ENCODE measurements at places on chromosomes 13 and 19.
A peak's percentile ranks its signal among the peaks of the same experiment; 100 is the strongest.

GRCh38 chr19:18467978-18468377 lies 30.0 kb upstream of the ISYNA1 start:
- DNase-seq: no peak

DNA sequence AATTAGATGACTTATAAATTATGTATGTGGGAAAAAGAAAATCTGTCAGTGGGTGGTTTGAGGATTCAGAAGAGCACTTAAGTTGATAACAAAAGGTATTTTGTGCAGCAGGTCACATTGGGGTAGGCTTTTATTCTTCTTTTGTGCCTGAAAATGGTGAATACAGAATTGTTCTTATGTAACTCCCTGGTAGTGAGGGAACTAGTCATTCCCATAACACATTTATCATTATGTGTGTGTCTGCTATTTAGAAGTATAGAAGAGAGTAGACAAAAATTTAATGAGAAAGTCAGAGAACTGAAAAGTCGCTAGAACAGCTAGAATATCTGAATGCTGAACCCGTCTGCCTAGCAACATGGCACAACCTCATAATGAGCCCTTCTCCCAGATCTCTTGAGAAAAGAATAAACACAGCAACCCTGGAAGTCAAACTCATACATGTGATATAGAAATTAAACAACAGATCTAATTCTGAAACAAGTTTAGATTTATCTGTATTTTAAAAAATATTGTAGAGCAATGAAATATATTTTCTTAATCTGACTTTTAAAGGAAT lies 111.8 kb upstream of the EDNRB start:
- DNase-seq: no peak

- DNase-seq: peak; percentile 24
These were observed 652.5 kb downstream of the SLITRK1 start for GRCh38 chr13:83229574-83230305.

DNA sequence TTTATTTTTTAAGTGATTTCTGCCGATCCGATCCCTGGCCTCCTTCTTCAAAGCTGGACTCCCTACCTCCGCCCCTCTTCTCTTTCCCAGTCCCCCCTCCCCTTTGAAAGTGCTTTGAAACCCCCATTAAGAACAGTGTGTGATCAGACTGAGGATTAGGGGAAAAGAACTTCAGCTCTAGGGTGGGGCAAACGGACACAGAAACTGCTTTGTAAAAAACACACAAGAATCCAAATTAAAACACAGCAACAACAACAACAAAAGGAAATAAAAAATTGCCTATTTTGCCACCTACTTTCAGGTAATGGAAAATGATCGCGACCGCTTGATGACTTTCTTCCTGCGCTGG lies 1.4 kb downstream of the SPRY2 start:
- no peak for DNase-seq

- no peak for DNase-seq
These were observed 27.5 kb downstream of the TBC1D4 start for GRCh38 chr13:75454497-75454896.

DNA sequence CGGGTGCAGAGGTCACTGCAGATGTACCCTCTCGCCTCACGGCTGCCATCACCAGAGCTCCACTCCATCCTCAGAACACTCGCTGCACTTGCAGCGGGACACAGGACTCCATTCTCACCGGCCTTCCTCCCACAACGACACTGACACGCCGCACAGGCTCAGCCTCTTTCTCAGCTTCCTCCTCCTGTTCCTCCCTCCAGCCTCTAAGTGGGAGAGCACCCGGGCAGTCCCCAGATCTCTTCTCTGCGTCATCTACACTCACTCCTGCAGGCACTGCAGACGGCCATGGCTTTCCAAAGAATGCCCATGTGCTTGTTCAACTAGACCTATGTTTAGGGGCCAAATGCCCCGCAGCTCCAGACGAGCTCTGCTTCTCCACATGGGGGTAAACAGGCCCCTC lies 14.3 kb upstream of the FKRP start:
- DNase-seq: no peak

DNA sequence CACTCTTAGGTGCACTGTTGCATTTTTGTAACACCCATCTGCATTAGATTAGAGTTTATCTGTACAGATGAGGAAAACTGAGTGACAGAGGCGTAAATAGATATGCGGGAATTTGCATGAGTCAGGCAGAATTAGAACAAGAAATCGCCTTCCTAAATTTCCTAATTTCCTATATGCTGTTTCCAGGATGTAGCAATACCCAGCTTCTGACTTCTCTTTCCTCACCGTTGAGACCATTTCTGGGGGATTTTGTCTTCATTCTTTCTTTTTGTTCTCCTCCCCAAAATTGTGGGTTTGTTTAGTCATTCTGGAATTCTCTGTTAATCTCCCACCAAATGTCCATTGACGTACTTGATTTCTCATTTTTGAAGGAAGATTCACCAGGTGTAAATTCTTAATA lies 10.6 kb upstream of the ZNF792 start:
- peak; percentile 44 for DNase-seq

- no peak for DNase-seq
These were observed 92.1 kb downstream of the ABCC4 start for GRCh38 chr13:95209109-95209508.

- no peak for DNase-seq
These were observed 10.6 kb downstream of the TFDP1 start for GRCh38 chr13:113595131-113595530.

DNA sequence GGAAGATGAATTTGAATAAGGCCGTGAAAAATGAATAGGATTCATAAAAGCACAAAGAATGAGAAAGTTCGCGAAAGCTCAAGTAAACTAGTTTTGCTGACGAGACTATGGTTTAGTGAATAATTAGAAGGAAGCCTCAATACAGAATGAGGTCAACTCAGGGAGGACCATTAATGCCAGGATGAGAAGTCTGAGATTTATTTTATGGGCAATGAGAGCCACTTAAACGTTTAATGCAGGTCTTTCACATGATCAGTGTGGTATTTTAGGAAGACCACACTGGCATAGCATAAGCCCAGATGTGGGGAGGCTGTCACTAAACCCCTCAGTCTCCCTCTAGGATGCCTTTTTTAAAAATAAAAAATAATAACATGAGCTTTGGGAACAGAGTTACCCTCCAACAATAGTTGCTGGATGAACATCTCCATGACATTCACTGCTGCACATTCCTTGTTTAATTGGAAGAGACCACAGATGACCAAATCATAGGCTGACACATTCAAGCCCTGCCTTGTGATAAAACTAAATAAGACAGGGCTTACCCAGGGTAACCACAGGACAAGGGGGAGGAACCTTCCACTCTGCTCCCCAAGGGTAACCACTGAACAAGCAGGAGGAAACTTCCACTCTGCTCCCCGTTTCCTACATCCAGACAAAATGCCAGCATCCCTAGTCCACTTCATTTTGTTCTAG lies 43.6 kb upstream of the LSM14A start:
- peak; percentile 19 for DNase-seq

GRCh38 chr13:108903613-108904012 lies 274.2 kb downstream of the MYO16 start:
- DNase-seq: no peak

DNA sequence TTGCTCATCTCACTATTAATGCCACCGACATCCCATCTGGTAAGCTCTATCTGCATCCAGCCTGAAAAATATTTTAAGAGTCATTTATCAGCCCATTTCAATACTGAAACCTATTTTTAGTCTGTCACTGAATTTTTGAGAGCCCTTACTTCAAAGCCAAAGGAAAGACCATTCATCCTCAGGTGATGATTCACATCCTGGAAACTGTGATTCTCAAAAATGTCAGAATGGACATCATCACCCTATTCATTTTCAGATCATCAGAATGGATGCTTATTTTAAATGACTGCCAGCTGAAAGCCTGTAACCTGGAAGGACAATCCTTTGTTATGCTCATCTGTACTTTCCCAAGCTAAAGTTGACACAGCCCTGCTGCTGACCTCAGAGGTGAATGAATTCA lies 27.0 kb downstream of the TNFSF11 start:
- DNase-seq: peak; percentile 35

DNA sequence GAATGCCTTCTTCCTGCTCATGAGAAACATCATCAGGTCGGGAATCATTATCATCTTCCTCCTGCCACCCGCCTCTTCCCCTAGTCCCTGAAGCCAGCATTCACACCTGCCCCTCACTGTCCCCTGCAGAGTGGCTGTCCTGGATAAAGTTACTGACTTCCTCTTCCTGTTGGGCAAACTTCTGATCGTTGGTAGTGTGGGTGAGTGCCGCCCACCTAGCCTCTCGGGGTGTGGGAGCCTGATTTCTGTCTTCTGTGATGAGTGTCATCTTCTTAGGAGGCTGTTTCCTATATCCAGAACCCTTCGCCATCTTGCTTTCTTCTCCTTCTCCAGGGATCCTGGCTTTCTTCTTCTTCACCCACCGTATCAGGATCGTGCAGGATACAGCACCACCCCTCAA lies 12.5 kb downstream of the SLC44A2 start:
- no peak for DNase-seq

DNA sequence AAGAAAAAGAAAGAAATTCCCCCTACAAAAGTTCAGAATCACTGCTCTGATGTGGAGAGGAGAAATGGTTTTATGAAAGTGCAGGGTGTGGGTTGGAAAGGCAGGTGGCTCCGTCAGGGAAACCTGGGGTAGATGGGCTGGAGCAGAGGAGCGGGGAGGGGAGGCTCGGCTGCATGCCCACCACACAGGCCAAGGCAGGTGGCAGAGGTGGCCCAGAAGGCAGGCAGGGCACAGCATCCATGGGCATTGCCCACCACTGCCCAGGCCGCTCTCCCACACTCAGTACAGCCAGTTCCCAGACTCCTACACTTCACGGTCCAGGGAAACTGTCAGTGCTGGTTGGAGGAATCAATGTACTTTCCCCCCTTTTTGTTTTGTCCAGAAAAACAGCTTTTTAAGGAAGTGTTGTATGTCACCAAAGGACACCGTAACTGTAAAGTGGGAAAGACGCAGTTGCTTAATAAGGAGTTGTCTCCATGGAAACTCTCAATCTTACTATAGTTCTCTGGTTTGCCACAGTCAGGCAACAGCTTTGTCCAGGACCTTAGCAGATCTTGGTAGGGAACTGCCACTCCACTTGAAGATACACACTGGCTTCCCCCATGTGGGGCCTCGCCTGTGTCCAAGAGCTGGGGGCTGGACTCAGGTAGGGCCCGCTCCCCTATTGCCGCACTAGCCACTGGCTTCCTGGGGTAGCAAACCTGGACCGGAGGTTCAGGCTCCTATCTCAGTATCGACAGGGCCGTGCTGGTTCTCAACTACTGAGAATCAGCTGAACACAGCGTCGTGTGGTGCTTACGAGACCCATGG lies 82.9 kb downstream of the RAB20 start:
- DNase-seq: no peak

DNA sequence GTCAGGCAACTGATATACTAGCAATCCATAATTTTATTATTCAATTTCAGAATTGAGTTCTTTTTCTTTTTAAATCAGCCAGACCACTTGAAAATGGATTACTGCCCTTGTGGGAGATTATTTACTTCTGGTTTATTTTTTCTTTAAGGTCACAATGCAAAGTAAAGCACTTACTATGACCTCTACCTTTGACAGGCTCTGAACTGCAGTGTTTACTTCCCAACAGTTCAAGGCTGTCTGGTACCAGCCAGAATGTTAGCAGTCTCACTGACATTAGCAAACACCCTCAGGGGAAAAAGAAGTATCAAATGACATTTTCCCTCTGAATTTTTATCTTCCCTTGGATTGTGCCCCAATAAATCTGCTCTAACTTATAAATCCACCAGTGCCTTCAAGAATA lies 57.5 kb downstream of the RAP2A start:
- DNase-seq: no peak

DNA sequence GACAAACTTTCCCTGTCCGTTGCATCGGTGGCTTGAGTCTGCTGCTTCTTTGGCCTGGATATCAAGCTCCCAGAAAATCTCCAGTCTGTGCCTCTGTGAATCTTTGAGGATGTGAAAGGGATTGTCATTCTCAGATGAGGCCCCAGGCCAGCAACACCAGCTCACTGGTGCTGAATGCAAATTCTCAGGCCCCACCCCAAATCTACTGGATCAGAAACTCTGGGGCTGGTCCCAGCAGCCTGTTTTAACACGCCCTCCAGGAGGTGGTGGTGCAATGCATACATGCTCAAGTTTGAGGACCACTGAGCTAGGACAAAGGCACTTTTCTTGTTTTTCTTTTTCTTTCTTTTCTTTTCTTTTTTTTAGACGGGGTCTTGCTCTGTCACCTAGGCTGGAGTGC lies 23.6 kb downstream of the TNFSF11 start:
- no peak for DNase-seq

GRCh38 chr19:46732172-46732938 lies 13.5 kb upstream of the FKRP start:
- no peak for DNase-seq

- DNase-seq: peak; percentile 77
These were observed 24.2 kb upstream of the GRWD1 start for GRCh38 chr19:48421548-48421947.

GRCh38 chr13:106505295-106505694 lies 30.2 kb downstream of the EFNB2 start:
- DNase-seq: no peak

DNA sequence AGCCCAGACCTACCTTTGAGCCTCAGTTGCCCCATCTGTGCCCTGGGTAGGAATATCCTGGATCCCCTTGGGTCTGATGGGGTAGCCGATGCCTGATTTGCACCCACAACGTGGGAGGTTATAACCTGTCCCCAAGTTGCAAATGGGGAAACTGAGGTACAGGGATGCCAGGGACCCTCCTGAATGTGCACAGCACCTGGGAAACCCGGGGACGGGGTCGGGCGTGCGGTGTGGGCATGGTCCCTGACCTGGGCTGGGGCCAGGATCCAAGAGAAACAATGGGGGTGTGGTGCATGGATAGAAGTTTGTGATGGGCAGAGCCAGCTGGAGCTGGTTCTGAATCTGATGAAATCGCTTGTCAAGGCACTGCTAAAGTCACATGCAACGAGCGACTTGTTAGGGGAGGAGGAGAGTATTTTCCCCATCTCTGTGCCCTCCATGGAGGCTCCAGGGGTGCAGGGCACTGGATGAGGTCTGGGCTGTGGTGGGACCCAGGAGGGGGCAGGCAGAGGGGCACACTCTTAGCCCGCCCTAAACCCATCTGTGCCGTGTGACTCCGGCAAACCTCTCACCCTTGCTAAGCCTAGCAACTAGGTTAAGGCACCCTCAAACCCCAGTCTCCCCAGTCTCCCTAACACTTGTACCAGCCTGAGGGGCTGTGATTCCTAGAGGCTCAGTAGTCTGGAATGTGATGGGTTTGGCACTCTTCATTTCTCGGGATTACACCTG lies 749 bp downstream of the GDF15 start:
- no peak for DNase-seq

DNA sequence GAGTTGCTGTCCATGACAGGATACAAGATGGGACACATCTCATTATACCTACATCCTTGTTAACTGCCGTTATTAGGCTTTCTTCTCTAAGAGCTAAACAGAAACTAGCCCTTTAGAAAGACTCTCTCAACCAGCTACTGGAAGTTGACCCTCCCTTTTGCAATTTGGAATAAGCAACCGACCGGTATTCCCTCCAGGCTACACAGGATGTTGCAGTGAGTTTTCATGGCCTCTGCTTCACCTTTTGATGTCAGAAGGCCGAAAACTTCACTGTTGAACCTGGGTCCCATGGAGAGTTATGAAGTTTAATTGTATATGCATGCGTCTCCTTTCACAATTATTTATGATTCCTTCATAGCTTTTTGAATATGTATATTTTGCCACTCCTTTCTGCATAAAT lies 1042.5 kb upstream of the SPRY2 start:
- DNase-seq: no peak

- DNase-seq: no peak
These were observed 215.1 kb upstream of the SPRY2 start for GRCh38 chr13:80555796-80556678.

- no peak for DNase-seq
These were observed 1.5 kb downstream of the ENOX1 start for GRCh38 chr13:43785261-43785649.
